ENCODE measurements at places on chromosomes 1 and 21. TPM values are rescaled to one million over a fixed set of nuclear protein-coding genes. Genes with fewer than 3 reads are reported as not detected.

- no peak for DNase-seq
Measured at GRCh38 chr1:168373869-168374268, 93.2 kb downstream of the TBX19 start.

F13B gene
- 1.3 TPM for polyA plus RNA-seq

DNA sequence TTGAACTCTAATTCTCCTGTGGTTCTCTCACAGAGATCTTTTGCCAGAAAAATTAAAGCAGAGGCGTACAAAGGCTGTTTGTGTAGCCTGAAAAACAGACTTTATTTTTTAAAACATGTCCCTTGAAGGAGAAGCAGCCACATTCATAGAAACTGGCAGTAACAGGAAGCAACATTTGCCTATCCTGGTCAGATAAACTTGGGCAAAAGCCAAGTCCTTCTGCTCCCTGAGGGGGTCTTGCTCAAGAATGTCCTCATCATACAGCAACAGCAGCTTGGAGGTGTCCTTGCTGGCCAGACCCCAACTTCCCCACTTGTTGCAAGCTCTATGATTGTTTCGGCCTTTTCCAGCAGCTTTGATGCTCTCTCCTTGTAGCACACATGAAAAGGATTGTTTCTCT lies 36.3 kb downstream of the MSTO1 start:
- no peak for DNase-seq

EFNA1 gene
- polyA plus RNA-seq = 136 TPM

DNA sequence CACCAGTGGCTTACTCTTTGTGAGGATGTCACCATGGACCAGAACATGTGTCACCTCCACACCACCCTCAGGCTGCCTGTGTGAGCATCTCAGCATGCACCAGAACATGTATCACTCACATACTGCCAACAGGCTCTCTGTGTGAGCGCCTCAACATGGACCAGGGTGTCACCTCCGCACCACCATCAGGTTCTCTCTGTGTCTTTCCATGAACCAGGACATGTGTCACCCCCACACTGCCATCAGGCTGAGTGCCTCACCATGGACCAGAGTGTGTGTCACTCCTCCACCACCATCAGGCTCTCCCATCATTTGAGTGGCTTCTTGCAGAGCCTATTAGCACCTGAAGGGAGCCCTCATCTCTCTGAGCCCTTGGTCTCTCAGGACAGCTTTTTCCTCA lies 125.2 kb downstream of the ZNF648 start:
- DNase-seq = no peak

GRCh38 chr1:2561446-2561845 lies 5.3 kb downstream of the TNFRSF14 start:
- no peak for DNase-seq

GRCh38 chr1:110627764-110628163 lies 21.6 kb upstream of the KCNA2 start:
- DNase-seq = no peak

C1orf141 gene
- 0.21 TPM for polyA plus RNA-seq

GRCh38 chr1:27650539-27651175 lies 15.7 kb upstream of the FGR start:
- DNase-seq = no peak

DNA sequence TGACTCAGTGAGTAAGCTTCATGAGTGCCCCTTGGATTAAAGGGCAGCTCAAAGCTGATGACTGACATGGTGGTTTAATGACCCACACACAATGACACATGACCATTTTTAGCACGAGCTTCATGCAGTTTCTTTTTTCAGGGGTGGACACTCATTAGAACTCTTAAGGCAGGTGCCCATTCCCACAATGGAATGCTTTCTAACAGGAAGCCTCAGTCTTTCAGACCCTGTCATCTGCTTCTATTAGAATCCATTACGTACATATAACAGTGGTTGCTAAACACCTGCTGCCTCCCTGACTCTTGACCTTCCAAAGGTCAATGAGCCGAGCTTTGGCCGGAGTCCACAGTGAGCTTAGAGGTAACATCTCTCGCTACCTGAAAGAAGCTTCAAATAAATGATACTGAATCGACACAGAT lies 27.4 kb downstream of the AKNAD1 start:
- DNase-seq = peak; percentile 41

- DNase-seq = no peak
Measured at GRCh38 chr1:55300975-55301374, 85.8 kb upstream of the USP24 start.

DNA sequence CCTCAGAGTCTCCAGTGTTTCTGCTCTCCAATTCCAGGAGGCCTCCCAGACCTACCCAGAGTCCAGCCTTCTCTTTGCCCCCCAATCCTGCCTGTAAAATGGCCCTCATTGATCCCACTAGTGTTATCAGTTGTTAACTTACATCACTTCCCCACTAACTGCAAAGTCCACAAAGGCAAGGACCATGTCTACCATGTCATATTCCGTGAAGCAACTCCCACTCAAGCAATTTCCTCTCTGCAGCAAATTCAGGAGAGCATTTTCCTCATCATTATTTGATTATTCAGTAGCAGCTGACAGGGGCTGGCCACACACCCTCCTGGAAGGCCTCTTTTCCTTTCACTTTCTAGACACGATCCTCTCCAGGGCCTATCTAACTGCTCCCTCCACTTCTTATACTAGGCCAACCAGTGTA lies 153.5 kb downstream of the RERE start:
- DNase-seq = peak; percentile 75
